ENCODE measurements at places on chromosomes 1 and 21. TPM values are rescaled to one million over a fixed set of nuclear protein-coding genes. Genes with fewer than 3 reads are reported as not detected.

- DNase-seq = no peak
Observed at GRCh38 chr1:230068952-230069684, 2.1 kb downstream of the GALNT2 start.

DNA sequence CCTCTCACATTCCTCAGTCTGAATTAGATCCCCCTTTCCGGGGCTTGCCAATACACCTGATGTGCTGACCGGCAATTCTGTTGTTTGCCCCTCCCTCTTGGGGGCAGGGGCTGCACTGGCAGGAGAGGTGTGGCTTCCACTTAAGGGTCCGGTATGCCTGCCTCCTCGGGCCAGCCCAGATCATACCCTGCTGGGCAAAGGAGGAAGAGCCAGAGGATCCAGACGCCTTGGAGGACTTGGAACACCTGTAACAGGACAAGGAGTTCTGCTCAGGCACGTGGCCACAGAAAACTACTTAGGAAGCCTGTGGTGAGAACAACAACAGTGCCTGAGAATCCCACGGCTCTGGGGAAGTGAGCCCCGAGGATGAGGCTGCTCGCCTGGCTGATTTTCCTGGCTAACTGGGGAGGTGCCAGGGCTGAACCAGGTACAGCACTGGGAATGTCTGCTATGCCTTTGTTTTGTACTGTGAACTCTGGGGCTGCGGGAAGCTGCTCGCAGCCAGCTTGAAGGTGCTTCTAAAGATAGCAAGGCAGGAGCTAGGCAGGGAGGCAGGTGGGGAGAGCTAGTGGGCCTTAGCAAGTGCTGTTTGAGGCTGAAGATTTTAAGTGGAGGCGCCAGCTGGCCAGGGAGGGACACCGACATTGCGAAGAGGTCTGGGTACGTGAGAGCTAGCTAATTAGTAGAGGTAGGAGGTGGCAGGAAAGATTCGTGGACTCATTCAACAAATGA, at the start of gene SMPDL3B:
TSS of gene SMPDL3B (plus strand) at position 183 of the 732 bp plus-strand sequence. CDS start at position 367, 184 bp downstream.
- no peak for DNase-seq

Gene ALX3
- total RNA-seq = not detected

GRCh38 chr1:167617153-167618147, 12.6 kb upstream of the RCSD1 start:
- no peak for DNase-seq

DNA sequence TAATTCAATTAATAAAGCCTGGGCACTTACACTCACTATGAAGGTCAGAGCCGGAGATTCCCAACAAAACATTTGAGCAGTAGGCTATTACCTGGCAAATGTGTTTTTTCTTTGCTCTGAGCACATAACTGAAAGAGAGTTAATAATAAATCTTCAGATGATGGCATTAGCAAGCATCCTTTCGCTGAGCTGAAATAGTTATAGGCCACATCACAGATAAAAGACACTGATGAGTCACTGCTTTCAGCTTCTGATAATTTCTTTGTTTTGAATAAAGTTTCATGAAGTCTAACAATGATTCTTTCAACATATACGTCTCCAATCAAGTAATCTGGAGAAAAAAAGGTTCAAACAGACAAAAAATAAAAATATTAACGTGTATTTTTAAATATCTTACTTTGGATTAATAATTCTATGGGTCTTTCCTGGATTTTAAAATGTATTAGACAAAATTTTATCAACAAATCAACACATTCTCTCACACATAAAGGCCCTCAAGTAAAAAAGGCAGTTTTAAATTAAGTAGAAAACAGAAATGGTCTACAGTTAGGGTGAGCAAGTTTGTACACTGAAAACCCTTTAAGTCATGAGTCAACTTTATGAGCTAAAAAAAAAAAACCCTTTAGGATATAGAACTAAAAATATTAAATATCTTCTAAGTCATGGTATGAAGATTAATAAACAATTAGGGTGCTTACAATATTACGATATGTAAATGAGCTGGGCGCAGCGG, 33.1 kb downstream of the LTN1 start:
- DNase-seq = no peak

GRCh38 chr1:28981210-28981609, 66.8 kb downstream of the EPB41 start:
- no peak for DNase-seq

Gene C8B
- not detected for total RNA-seq

- DNase-seq = no peak
Observed at GRCh38 chr1:243582326-243582725, 267.7 kb downstream of the AKT3 start.

Gene OPTC
- not detected for total RNA-seq

Gene CDCA8
- total RNA-seq = 0.42 TPM

GRCh38 chr1:20682571-20683236, 21.5 kb upstream of the DDOST start:
- no peak for DNase-seq

- DNase-seq = no peak
Observed at GRCh38 chr1:153095764-153096163, 1.4 kb upstream of the SPRR2E start.

DNA sequence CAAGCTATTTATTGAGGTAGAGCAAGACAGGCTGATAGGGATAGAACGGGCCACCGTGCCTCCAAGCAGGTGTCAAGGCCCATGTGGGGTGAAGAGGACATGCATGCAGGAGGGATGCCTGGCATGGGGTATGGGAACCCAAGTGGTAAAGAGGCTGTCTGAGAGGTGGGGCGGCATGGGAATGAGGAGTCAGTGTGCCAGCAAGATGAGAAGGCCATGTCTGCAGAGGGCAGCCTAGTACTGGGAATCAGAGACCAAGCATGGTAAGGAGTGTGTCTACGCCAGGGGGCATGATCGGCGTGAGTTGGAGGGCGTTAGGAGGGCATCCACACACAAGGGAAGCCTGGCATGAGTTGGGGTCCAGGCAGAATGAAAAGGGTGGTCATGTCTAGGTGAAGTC, 303.7 kb upstream of the PLD5 start:
- DNase-seq = no peak

DNA sequence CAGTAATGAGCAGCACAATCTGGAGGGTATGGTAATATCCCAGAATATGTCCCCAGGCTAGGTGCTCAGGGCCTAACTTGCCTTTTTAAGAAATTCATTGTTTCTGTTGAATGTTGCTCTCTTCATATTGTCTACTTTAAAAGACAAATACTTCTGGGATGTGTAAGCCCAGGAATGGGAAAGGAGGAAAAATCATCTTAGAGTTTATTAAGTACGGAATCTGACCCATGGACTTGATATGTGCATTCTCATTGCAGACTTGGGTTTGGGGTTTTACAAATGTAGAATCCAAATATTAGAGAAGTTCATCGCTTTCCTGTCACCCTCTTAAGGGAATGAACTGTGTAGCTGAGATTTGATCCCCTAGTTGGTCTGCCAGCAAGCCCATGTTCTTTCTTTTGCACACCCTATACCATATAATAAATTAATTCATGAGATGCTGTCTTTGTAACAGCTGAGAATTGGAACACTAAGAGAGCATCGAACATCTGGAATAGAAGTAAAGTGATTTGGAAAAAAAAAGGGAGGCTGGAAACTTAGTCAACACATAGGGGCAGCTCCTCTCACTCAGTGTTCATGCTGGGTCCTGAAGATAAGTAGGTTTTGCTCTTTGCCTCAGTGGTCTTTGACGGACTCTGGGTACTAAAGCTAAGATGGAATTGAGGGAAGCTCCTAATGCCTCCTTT, 235.8 kb upstream of the C1orf105 start:
- no peak for DNase-seq

DNA sequence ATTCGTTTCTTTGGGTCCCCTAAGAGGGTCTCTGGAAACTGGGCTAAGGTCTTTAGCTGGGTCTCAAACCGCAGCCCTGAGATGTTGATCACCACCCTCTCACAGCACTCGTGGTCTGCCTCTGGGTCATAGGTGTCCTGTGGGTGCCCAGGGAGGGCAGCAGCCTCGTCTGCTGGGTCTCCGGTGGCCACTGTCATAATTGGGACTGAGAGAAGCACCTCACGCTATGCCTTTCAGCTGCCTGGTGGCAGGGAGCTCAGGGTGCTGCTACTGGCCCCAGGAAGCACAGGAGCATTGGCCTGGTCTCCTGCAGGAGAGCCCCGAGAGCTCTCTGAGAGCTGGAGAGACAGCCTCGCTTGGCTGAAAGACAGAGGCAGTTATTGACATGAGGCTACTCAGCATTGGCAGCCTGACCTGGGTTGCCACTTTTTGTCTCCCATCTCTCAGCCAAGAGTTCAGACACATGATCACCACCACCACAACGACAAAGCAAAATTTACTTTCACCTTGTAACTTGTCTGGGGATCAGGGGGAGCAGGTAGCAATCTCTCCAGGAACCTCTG, 1.5 kb downstream of the KCNA2 start:
- DNase-seq = no peak

Gene PTCH2
- total RNA-seq = 1.2 TPM

Gene AKR1A1
- 50.0 TPM for total RNA-seq

Gene CTSE
- total RNA-seq = not detected

GRCh38 chr1:119747451-119747850, 21.3 kb downstream of the HMGCS2 start:
- no peak for DNase-seq

DNA sequence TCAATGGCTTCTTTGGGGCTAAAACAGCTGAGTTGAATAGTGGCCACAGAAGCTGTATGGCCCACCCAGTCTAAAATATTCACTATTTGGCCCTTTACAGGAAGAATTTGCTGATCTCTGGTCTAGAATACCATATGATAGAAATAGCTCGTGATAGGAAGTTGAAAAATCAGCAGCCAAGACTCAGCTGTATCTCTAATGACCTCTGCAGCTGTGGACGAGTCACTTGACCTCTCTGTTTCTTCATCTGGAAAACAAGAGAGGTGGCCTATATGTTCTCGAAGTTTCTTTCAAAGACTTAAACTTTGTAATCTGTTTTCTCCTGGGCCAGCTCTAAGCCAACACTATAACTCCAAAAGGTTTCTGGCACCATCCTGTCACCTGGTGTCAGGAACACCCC, 129.2 kb downstream of the ZBTB18 start:
- no peak for DNase-seq

DNA sequence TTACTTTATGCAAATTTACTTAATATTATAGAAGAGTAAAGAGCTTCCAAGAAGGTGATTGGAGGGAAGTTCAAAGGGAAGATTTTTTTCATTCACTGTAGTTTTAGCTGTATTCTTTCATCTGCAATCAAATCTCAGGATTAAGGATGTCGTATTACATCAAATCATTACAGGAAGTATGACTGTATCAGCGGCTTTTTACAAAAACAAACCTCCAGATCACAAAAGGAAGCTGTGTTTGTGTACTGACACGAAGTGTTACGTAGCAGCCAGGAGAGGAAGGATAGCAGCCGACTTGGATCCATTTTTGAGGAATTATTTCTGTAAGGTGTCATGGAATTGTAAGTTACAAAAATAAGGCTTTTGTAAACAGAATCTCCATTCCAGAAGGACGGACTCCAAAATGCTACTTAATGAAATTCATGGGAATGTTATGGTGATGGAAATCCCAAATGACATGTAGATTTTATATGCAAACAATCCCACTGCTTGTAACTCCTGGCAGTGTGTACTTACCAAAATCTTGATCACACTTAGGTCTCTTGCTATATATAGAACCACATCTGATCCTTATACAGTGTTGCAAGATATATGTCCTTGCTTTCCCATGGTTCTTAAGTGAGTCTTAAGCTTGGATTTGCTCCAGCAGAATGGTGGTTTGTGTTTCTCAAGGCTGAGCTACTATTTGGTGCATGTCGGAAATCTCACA, 49.8 kb downstream of the KCNJ15 start:
- no peak for DNase-seq

- no peak for DNase-seq
Observed at GRCh38 chr1:95041491-95042165, 31.1 kb downstream of the ALG14 start.

GRCh38 chr1:156471496-156472490, 28.8 kb downstream of the MEF2D start:
- DNase-seq = no peak

GRCh38 chr1:56204206-56204605, 375.2 kb downstream of the PLPP3 start:
- DNase-seq = no peak

Gene BRINP3
- 10.1 TPM for total RNA-seq

- DNase-seq = peak; percentile 96
Observed at GRCh38 chr1:101025657-101026429, at the start of gene DPH5. DPH5 (minus strand) TSS chr1:101025784; CDS start chr1:101025443, 341 bp downstream.

DNA sequence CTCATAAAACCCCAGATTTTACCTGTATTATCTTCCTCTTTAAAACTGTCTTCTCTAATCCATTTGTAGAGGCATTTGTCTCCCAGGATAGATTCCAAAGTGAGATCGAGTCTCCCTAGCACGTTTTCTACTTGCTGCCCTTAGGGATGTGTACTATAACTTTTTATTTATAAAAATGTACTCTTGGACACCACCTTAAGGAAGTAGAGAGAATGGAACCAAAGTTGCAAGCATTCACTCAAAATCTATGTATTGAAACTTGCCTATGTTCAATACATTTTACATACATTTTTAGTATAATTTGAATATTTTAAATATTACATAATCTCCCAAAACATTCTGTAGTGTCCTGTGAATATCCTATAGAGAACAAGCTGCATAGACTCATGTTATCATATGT, 842 bp upstream of the SPRR2A start:
- DNase-seq = no peak

Gene ZMPSTE24
- total RNA-seq = 48.8 TPM

- DNase-seq = no peak
Observed at GRCh38 chr1:225845571-225846259, 35.8 kb downstream of the EPHX1 start.

DNA sequence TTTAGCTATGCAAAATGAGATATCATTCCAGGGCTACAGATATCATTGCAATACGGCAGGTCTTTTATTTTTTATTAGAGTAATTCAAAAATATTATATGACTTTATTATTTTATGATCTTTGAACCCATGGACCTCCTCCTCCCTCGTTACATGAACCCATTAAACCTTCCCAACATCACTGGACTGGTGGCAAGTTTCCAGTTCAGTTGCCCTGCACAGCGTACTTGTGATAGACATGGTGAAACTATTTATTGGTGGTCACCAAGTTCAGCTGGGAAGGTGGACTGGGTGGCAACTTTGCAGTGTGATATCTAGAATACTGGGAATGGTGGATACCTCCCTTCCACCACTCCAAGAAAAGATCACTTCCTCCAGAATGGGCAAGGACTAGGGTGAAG, 52.5 kb downstream of the SLC30A10 start:
- no peak for DNase-seq

DNA sequence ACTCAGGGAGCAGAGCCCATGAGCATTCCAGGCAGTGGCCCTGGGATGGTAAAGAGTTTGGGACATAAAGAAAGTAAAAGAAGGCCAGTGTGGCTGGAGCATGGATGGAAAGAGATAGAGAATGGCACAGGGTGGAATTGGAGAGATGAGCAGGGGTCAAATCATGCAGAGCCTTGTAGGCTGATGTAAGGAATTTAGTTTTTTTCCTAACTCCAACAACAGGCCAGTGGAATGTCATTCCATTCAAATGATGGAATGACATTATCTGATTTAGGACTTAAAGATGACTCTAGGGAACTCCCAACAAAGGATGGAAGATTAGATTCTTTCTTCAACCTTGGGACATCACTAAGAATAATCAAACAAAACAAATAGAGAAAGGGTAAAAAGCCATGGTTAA, 12.8 kb upstream of the S100A2 start:
- DNase-seq = no peak

Data from esophagus muscularis mucosa (tissue), 4 donors.